ENCODE measurements at places on chromosomes 16 and 17.

DNA sequence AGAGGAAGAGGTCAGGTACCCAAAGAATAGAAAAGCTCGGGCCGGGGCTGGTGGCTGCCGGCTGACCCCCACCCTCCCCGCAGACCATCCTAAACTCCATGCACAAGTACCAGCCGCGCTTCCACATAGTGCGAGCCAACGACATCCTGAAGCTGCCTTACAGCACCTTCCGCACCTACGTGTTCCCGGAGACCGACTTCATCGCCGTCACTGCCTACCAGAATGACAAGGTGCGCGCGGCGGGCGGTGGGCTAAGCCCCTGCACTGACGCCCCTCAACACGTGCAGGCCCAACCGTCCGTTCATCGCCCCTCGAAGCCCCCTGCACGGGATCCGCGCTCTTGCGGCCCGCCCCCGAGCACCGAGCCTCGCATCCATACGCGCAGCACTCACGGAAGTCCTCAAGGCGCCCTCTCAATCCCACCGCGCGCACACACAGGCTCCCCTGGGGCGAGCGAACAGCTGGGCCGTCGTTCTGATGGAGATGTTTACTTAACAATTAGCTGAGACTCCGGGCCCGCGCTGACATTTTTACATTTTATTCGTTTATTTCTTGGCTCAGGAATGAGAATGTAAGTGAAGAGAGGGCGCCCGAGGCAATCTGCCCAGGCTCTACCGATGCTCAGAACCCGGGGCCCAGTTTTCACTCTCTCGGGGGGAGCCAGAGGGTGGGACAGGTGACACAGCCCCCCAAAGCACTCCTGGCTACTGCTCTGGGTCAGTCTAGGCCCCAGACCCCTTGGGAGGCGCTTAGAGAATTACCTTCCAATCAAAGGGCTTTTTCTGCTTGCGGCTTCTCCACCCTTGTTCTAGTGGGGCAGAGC is 3.5 kb downstream of the TBX2 start:
- DNase-seq = no peak

- DNase-seq = no peak
These were observed 18.1 kb downstream of the PPL start for GRCh38 chr16:4918781-4919251.

- no peak for DNase-seq
These were observed 255.2 kb upstream of the WSB1 start for GRCh38 chr17:27038676-27039075.

- DNase-seq = no peak
These were observed 150.5 kb downstream of the KATNIP start for GRCh38 chr16:27700304-27700995.

DNA sequence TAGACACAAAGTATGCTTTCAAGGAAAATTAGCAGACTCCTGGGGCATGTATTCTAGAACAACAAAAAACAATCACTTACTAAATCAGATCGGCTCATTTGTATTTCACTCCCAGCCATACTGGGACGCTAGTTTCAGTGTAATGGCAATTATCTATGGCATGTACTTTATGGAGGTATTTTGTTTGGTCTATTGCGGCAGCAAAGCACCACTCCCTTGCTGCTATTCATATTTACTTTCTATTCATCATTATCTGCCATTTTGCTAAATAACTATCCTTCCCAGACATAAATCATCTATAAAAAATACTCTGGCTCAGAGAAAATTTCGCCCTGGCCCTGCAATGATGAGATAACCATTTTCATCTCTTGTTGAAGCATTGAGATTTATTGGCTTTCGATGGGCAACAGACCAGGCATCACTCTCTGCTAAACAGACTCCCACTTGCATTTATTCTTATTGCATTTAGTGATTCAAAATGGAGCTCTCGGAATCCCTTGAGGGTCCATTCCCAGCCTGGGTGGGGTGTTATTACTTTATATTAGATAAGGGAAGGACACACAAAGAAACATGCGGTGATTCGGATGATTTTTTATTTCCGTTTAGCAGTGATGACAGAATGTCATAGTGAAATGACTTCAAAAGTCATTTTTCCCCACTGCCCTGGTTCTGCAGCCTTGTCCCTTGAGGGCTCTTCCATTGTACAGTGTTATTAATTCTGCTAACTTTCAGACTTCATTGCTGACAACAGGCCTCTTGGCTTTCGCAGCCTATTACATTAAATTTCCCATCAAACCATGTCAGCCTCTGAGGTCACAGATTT is 225.8 kb downstream of the IRX3 start:
- no peak for DNase-seq

- no peak for DNase-seq
These were observed 17.7 kb upstream of the HS3ST3A1 start for GRCh38 chr17:13619462-13619861.

- no peak for DNase-seq
These were observed 52.9 kb downstream of the SNTB2 start for GRCh38 chr16:69239851-69240250.

Measured in dermis microvascular lymphatic vessel endothelial cell (primary cell).